ENCODE measurements at places on chromosomes 16 and 17.

- DNase-seq: no peak
Measured at GRCh38 chr16:24140730-24141129, 115.4 kb upstream of the CACNG3 start.

GRCh38 chr17:15893658-15894024, 51.3 kb upstream of the ADORA2B start:
- DNase-seq: no peak

DNA sequence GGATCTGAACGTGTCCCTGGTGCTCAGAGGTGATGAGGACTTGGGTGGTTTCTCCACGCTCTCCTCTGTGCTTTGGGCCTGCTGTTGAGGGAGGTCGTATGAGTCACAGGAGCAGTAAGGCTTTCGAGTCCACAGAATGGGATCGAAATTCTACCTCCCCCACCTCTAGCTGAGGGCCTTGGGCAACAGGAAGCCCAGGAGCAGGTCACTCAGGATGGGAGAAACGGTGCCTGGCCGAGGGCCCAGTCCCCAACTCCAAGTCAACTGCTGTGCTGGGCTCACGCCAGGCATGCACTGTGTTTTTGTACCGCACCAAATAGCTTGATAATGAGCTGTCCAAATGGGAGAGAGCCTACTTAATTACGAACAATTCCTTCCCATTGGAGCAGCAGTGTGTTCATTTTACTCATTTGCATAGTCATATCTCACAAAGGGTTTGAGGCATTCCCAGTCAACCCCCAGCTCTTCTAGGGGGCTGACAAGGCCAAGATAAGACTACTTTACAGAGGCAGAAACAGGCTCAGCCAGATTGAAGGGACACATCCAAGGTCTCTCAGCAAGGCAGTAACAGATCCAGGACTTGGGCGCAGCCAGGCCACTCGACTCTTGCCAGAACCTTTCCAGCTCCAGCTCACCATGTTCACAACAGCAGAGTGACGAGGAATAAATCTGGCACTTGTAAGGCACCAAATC, 53.6 kb downstream of the WNT3 start:
- DNase-seq: no peak

GRCh38 chr17:41483991-41484826, 3.3 kb upstream of the KRT35 start:
- no peak for DNase-seq

DNA sequence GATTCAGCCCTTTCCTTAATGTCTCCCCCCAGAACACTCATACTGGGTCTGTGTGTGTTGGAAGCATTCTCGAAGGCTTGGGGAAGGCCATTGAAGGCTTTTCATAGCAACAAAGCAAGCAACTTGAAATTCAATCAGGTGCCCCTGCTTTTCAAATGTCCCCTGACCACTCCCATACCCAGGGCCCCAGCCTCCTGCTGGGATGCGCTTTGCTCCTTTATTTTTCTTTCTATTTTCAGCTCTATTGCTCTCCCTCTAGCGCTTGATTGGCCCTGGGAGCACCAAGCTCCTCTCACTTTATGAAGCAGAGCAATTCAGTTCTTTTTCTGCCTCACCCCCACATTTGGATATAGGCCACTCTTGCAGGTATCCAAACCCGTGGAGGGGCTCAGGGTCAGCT, 92.0 kb downstream of the WSCD1 start:
- DNase-seq: no peak

DNA sequence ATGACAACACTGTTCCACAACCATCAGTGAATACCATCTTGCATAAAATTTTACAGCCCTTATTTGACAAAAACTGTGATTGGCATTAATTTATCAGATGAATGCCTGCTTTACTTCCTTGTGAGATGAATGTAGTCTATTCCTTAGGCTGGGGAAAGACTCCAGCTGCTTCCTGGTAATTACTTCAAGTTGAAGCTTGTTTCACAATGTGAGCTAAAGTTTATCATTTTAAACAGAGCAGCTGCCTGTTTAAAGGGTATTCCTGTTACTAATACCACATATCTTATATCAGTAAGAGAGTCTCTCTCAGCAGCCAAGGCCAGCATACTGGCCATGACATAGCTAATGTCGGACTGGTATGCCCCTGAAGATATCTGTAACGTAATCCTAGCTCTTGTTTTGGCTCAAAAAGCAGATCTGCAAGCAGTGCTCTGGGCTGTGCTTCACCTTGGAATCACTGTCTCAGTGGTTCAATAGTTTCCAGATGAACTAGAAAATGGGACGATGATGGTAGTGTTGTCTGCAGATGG, 13.2 kb upstream of the ARL2BP start:
- no peak for DNase-seq

DNA sequence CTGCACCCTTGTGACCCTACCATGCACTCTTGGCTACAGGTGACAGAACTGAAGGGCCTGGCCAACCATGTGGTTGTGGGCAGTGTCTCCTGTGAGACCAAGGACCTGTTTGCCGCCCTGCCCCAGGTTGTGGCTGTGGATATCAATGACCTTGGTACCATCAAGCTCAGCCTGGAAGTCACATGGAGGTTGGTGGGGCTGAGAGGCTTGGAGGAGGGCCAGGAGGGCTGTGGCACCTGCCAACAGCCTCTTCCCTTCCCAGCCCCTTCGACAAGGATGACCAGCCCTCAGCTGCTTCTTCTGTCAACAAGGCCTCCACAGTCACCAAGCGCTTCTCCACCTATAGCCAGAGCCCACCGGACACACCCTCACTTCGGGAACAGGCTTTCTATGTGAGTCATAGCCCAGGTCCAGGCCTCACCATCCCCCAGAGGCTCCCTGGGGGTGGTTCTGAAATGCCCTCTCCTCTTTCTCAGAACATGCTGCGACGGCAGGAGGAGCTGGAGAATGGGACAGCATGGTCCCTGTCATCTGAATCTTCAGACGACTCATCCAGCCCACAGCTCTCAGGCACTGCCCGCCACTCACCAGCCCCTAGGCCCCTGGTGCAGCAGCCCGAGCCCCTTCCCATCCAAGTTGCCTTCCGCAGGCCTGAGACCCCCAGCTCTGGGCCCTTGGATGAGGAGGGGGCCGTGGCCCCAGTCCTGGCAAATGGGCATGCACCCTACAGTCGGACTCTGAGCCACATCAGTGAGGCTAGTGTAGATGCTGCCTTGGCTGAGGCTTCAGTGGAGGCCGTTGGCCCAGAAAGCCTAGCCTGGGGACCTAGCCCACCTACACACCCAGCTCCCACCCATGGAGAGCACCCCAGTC, 13.0 kb downstream of the RIPOR1 start:
- DNase-seq: no peak

GRCh38 chr17:39676198-39676819, 8.1 kb downstream of the PNMT start:
- peak; percentile 75 for DNase-seq

- no peak for DNase-seq
Measured at GRCh38 chr17:81448950-81449349, 53.7 kb downstream of the BAHCC1 start.

DNA sequence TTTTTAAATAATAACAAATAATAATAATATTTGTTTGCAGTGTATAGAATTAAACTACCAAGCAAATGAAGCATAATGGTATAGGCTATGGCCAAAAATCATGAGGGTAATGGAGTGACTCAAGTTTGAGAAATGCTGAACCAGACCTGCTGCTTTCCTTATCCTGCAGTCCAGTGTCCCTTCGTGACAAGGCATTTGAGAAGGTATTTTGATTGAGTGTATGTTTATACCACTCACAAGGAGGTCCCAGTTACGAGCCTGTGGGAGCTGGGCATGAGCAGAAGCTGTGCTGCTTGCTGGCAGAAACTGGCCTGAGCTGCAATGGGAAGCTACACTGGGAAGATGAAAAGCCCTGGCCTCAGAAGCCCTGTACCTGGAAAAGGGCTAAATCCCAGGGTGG, 50.3 kb downstream of the GNAO1 start:
- DNase-seq: no peak

- DNase-seq: no peak
Measured at GRCh38 chr17:6286233-6286632, 148.7 kb downstream of the AIPL1 start.

GRCh38 chr16:47109361-47109760, 34.4 kb downstream of the NETO2 start:
- no peak for DNase-seq

DNA sequence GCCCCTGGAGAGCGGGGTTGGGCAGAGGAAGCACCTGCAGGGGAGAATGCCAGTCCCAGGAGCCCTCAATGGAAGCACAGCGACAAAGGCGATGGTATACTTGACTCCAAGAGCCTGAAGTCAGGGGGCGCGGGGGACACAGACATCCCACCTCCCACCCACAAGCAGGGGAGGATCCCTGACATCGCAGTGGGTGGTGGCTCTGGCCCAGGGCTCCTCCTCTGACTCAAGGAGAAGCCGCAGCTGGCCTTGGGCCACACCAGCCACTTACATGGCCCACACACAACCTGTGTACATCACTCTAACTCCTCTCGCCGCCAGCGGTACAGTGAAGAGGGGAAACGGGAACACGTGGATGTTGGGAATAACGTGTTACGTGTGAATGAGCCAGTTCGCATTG, 44.3 kb downstream of the FZD2 start:
- no peak for DNase-seq

DNA sequence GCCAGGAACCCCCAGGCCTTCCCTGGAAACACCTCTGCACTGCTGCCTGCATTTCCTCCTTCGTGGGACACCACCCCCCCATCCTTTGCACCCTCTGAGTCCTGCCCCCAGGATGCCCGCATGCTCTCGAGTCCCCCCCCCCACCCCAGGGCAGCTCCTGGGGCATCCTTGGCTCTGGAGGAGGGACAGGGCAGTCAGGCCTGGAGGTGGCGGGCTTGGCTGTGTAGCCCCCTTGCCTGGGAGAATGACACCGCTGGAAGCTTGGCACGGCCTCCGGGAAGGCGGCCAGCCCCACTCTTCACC, 98.9 kb upstream of the GSE1 start:
- no peak for DNase-seq

DNA sequence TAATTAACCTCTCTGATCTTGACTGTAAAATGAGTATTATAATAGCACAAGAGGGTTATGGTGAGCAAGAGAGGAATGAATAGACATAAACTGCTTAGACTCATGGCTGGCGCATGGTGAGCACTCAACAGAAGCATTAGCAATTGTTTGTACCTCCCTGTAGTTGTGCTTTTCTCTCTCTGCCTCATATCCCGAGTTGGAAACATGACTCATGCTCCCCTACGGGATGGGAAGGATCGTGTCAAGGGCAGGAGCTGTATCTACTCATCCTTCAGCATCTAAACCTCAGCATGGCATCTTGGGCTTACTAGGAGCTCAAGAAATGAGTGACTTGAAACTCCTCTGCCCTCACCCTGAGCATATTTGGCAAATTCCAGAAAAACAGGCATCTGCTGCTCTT, 299.6 kb downstream of the MAP2K4 start:
- DNase-seq: no peak

GRCh38 chr16:27366687-27367460, 35.1 kb upstream of the IL21R start:
- DNase-seq: no peak

- no peak for DNase-seq
Measured at GRCh38 chr16:70714581-70715054, 28.8 kb upstream of the MTSS2 start.

DNA sequence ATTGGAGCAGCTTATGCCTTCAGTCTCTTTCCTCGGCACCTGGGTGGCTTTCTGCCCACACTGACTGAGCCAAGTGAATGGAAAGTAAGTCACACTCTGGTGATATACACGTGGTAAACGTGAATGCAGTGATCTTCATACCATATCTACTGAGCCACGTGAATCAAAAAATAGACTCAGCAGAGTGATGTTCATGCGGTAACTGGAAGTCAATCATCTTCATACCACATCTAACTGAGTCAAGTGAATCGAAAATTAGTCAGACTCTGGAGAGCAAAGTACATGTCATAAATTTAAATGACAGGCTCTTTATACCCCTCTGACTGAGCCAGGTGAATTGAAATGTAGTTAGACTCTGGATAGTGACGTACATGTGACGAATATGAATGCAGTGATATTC, 47.1 kb upstream of the ARL4D start:
- DNase-seq: no peak

- peak; percentile 76 for DNase-seq
Measured at GRCh38 chr17:30376621-30377452, 1.9 kb upstream of the CPD start.

GRCh38 chr16:4591706-4592470, 22.8 kb downstream of the UBALD1 start:
- no peak for DNase-seq

DNA sequence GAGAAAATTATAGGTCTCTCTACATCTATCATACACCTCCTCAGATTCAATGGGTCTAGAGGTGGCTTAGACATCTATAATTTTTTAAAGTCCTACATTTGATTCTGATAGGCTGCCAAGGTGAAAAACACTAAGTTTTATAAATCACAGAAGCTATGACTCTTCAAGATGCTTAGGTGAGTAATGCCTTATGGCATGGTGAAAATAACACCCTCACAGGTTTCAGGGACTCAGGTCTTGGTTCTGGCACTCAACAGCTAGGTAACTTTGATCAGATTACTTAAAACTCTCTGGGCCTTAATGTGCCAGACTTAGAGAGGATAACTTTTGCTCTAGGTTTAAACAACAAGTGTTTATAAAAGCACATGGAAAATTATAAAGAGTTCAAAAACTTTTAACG, 2.0 kb upstream of the COX10 start:
- no peak for DNase-seq

DNA sequence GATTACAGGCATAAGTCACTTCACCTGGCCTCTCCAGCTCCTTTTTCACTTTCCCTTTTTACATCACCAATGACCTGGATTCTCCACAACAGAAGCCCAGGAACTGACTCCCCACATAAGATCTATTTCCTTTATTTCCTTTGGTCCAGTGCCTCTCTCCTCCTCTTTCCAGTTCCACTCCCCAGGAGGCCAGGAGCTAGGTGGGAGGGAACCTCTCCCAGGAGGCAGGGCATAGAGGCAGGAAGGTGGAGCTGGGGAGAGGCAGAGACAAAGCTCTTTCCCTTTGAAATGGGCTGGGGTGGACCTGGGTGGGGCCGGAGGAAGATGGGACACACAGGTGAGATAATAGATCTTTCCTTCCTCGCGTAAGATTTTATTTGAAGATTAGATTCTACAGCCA, 318.3 kb upstream of the TNRC6C start:
- DNase-seq: no peak

- DNase-seq: no peak
Measured at GRCh38 chr17:16438173-16438556, 22.8 kb downstream of the TRPV2 start.

GRCh38 chr16:87198328-87198832, 118.8 kb downstream of the C16orf95 start:
- no peak for DNase-seq

- no peak for DNase-seq
Measured at GRCh38 chr17:69575346-69575761, 160.9 kb downstream of the MAP2K6 start.

DNA sequence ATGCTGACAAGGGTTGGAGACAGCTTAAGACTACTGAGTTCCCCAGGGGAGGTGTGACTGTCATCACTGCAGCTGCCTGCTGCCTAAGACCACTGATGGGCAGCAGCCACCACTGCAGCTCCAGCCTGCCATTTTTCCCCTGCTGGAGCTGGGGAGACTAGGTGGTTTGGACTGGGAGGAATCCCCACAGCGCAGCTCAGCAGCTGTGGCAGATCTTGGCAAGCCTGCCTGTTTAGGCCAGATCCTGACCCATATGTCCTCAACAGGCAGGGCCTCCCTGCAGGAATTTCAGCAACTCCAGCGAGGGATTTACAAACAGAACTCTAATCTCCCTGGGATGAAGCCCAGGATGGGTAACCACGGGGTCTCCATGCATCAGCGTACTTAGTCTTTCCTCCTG, 356.4 kb upstream of the TOM1L1 start:
- no peak for DNase-seq

- no peak for DNase-seq
Measured at GRCh38 chr16:3173892-3174617, 13.9 kb upstream of the OR1F1 start.

- DNase-seq: no peak
Measured at GRCh38 chr16:64638766-64639165, 483.1 kb downstream of the CDH11 start.

Data from activated effector memory CD4-positive, alpha-beta T cell treated with anti-CD3 and anti-CD28 coated beads, Interleukin-2, amount 50 U/mL, for 16 hours (primary cell).